ENCODE measurements at places on chromosomes 7 and 10.

DNA sequence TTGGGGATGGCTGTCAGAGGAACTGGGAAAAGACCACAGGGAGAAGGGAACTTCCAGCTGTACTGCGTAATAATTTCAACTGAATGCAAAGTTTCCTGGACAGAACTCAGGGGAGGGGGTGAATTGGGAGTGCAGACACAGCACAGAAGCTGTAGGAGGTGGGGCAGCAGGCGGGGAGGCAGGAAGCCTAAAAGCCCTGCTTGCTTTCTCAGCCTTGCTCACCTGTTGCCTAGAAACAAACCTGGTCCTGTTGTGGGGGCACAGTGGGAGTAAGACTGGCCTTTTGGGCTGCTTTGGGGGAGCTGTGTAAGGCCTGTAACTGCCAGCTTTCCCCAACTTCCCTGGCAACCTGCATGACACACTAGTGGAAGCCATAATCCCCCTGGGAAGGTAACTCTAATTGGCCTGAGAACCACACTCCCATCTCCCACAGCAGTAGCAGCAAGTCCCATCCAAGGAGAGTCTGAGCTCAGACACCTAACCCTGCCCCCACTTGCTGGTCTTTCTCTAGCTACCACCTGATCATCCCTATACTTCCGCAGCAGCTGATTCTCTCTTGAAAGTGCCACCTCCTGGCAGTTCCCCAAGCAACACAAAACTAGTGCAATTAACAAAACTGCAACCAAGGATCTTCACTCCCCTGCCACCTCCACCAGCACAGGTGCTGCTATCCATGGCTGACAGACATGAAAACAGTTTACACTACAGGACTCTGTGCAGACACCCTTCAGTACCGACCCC lies 1239.3 kb downstream of the SORCS1 start:
- DNase-seq, result peak; percentile 55

DNA sequence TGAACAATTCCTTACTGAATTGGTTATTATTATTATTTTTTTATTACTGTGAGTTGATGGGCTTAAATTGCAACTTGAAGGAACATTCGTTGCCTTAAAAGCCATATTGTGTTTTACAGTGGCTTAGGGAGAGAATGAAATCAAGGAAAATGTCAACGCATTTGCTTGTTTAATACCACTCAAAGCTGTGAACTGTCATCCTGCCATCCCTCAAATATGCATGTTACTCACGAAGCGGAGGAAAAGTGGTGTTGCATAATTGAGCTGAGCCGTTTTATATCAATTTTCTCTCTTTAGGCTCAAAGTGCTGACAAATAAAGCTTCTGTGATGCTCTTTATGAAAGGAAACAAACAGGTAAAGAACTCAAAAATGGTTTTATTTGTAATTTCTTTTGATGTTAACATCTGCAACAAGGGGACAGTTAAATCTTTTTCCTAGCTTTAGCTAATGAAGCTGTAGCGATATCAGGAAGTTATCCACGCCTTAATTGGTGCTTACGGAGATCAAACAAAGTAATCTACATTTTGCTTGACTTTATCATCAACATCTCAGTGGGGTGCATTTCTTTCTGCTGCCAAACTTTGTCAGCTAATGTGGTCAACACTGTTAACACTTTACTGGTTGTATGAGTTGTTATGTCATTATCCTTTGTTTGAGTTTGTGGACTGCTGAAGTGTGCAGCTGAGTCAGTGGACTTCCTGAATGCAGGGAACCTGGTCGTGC lies 33.1 kb downstream of the GLRX3 start:
- DNase-seq, result no peak

- no peak for DNase-seq
Observed at GRCh38 chr7:135709508-135709907, 18.5 kb downstream of the SLC13A4 start.

DNA sequence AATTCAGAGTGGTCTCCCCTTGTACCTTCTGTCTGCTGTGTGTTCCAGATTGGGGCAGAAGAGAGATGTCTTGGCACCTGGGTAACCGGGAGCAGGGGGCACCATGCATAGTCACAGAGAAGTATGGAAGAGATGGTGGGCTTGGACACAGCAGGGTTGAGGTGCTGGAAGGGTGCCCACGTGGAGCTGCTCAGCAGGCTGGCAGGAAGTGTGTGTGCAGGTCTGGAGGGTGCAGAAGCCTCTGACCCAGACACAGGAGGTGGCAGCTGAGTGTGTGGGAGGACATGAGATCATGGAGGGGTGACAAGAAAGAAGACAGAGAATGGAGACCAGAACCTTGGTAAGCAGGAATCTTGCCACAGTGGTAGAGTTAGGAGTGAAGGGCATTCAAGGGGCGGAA lies 42.3 kb upstream of the DUSP5 start:
- no peak for DNase-seq

DNA sequence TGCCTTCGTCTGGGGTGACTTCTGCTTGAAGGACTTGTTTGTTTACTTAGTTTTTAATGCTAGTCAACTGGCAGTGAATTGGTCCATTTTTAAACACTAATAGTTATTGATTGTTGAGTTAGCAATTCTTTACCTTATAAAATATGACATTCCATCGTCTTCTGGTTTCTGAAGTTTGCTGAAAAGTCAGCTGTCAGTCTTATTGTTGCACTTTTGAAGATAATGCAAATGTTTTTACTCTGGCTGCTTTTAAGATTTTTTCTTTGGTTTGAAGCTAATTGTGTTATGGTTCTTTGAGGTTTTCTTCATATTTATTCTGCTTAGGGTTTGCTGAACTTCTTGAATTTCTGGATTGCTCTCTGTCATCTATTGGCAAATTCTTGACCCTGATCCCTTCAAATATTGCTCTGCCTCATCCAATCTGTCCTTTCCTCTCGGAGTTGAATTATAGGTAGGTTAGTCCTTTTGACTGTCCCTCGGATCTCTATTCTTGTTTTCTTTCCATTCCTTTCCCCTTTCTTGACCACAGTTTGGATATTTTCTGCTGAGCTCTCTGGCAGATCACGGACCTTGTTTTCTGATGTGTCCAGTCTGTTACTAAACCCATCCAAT lies 24.2 kb downstream of the MGMT start:
- no peak for DNase-seq

DNA sequence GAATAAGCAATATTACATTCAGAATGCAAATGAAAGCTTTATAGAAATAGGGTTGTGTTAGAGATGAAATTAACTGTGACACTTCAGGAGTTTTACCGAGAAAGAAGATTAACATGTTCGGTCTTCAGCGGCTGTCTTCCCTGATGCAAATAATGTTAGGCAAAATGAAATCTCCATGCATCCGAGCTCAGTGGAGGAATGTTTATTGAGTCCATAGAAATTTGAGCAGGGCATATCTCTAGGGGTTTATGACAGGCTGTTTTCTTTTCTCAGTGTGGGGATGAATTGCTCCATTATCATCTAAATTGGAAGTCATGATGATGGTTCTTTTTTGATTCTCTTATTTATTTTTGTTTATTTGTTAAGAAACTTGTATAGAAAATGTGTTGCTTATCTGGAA lies 31.7 kb downstream of the DYNC1I1 start:
- DNase-seq, result no peak
